ENCODE measurements at places on chromosomes 1 and 21. TPM values are rescaled to one million over a fixed set of nuclear protein-coding genes. Genes with fewer than 3 reads are reported as not detected.

KLHDC8A gene
- total RNA-seq = 7.5 TPM

GRCh38 chr1:25039229-25039628 is 109.2 kb upstream of the RUNX3 start:
- no peak for DNase-seq

DNA sequence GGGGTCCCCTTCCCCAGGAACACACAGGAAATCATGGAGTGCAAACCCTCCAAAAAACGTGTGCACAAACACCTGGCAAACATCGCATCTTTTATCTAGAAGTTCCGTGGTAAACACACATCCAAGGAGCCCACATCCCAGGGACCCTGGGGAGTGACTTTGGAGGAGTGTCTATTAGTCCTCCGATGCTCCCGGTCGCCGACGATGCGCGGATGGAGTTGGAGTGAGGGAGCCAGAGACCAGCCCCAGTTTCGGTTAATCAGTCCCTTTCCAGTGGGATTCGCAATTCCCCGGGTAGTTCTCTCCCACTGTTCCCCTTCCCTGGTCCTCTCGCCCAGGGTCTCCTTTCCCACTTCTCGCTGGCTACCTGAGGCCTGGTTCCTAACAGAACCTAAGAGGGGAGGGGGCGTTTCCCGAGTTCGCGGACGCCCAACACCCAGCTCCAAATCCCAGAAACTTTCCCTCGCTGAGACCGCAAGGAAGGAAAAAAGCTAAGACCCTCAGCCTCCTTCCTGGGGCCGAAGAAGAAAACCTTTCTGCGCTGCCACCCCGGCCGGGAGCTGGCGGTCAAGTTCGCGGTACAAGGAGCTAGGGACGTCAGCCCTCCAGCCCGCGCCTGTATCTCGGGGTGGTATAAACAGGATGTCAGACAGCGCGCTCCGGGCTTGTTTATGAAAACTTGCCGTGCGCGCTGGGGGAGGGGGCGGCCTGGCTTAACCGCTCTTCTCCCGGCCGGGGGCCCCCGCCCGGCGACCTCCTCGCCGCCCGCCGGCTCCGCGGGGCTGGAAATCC is 787 bp downstream of the JAK1 start:
- peak; percentile 70 for DNase-seq

GRCh38 chr1:55225228-55225627 is 10.1 kb upstream of the USP24 start:
- no peak for DNase-seq

DNA sequence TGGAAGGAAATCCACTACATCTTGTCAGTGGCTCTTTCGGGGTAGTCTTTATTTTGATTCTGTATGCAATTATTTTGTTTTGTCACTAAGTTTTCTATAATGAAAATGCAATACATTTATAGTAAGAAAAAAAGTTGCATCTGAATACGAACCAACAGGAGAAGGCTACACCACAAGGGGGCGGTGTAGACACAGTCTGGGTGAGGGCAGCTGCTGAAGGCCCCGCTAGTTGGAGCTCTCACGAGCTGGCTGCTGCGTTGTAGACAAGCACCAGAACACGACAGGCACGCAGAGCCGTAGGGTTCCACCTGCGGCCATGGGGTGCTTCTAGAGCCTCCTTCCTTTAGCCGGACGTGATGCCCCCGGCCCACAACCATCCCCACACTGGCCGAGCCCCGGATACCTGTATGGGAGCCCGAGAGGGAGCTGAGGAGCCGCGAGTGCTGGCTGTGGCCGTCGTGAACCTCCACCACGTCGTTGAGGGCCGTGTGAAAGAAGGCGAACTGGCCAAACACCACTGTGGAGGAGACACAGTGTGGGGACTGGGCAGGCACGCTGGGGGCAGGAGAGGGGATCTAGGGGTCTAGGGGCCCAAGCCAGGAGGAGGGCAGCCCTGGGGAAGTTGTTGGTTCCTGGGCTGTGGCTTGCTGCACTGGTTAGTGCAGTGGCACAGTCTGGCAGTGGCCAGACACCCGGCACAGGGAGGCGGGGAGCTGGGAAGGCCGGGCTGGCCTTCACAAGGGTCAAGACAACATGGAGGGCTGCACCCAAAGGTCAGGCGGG is 160.8 kb downstream of the ZSCAN20 start:
- DNase-seq = peak; percentile 71

INSRR gene
- total RNA-seq = not detected

PTGFRN gene
- total RNA-seq = 134 TPM

NPR1 gene
- total RNA-seq = 42.6 TPM

SAMD11 gene
- 1.0 TPM for total RNA-seq

CD48 gene
- 1.5 TPM for total RNA-seq

OR2T35 gene
- total RNA-seq = not detected

NCAM2 gene
- total RNA-seq = 43.4 TPM

GRCh38 chr1:247747616-247748015 is 325 bp downstream of the OR14A2 start:
- DNase-seq = no peak

DNA sequence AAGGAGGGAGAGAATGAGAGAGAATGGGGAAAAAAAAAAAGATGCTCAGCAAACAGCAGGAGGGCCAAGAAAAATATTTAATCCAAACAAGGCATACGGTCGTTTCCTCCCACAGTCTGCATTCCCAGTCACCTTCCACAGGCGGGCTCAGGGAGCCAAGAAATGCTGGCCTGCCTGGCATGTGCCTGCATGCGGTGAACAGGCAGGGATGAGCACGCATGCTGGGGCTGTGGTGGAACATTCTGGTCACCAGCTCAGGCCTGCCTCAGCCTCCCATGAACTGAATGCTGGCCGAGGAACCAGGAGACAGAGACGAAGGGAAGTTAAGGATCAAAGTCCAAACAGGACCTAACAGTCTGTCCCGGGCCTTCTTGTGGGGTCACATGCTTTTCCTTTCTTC is 335.3 kb downstream of the ASTN1 start:
- no peak for DNase-seq

APCS gene
- not detected for total RNA-seq

CA6 gene
- not detected for total RNA-seq

- peak; percentile 17 for DNase-seq
Observed at GRCh38 chr1:201890223-201890622, 1.5 kb downstream of the SHISA4 start.
